ENCODE measurements at places on chromosomes 1 and 21.
A peak's percentile ranks its signal among the peaks of the same experiment; 100 is the strongest.

- no peak for DNase-seq
Observed at GRCh38 chr1:171961861-171962260, 120.6 kb downstream of the DNM3 start.

DNA sequence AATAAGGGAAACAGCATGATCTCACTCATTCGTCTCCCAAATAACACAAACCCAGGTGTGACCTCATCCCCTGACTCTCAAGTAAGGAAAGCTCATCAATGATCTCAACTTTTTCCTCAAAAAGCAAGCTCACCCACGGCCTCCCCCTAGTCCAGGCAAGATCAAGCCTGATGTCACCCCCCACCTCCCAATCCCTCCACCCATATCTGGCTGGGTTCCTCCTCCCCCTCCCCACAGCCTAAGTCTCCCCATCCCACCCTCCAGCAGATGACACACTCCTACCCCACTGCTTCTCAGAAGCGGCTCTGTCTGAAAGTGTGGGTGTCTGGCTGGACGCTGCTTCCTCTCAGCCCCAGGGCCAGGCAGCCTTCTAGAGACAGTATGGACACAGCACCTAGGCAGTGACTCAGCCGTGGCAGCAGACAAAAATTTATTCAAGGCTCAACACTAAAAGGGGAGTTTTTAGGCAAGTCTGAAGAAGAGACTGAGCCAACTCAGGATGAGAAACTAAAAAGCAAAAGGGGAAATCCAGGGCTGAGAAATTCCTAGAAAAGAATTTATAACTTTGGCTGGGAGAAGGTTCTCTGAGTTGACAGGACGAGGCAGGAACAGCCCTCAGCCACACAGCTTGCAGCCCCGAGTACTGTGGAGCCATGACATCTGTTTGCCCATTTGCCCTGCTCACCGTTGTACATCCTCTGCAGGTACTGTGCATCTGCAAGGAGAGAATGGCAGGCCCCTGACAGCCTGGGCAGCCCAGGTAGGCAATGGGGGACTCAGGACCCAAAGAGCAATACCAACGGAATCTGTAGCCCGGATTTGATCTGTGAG lies 81.6 kb upstream of the LRRC8D start:
- peak; percentile 39 for DNase-seq

- DNase-seq, result no peak
Observed at GRCh38 chr1:197567442-197567841, 207.8 kb downstream of the DENND1B start.

GRCh38 chr1:172960454-172961208 lies 90.1 kb downstream of the TNFSF18 start:
- DNase-seq, result no peak

DNA sequence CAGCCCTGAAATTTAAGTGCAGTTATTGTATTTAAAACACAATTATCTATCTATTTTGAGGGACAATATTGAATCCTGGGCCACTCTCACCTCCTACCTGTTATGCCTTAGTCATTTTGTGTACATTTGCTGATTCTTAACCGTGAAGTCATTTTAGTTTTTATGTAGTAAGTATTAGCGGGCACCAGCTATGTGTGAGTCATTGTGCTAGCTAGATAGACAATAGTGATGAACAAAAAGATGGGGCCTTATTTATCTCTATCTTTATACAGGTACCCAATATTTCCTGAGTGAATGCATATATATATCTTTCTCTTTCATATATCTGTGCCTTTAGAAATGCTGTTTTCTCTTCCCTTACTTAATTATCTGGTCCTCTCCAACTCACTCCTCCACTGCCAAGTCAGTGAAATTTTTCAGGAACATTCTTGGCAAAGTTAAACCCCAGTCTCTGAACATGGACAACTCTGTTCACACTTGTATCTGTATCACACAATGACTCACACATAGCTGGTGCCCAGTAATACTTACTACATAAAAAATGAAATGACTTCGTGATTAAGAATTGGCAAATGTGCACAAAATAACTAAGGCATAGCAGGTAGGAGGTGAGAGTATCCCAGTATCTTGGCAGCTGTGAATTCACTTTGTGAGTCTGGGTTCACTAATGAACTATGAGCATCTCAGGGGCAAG lies 166.0 kb upstream of the C8B start:
- DNase-seq, result no peak

- DNase-seq, result peak; percentile 30
Observed at GRCh38 chr1:43979528-43980254, 681 bp downstream of the B4GALT2 start.

- DNase-seq, result no peak
Observed at GRCh38 chr21:31641416-31641922, 18.0 kb upstream of the SOD1 start.

GRCh38 chr1:6180707-6181311 lies 688 bp upstream of the CHD5 start:
- peak; percentile 24 for DNase-seq

- no peak for DNase-seq
Observed at GRCh38 chr1:177170756-177171535, at the start of gene BRINP2. Gene BRINP2 (plus strand): TSS chr1:177170958. CDS start chr1:177229877, 58,919 bp downstream.

- no peak for DNase-seq
Observed at GRCh38 chr1:231778009-231778719, 151.6 kb downstream of the DISC1 start.

DNA sequence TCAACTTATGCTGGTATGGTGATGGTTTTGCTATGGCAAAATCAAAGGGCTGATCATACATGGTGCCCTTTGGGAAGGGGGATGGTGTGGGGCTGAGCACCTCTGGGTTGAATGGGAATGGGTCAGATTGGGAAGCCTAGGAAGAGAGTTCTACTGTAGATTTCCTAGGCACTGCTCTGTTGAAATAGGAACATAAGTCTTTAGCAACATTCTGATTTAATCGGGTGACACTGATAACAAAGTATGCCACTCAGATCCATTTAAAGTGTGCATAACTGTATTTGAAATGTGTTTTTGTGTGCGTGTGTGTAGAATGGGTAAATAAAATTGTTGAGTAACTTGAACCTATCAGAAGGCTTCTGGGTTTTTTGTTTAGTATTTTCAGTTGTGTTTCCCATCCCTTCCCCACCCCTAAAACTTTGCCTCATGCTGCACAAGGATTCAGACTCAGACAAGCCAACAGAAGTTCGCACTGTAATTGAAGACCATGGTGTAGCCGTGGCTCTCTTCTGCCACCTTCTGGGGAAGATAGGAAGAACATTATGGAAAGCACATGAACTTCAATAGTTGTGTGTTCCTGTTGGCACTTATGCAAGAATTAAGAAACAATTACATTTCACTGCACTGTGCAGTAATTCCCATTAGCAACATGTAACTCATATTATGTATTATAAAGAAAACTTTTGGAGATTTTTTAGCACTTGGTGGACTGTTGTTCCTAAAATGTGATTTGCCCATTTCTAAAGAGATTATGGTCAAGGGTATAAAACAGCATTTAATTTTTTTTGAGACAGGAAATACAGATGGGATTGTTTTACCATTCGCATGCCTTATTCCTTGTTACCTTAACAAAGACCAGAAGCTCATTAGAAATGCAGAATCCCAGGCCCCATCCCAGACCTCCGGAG lies 10.9 kb upstream of the C4BPB start:
- peak; percentile 50 for DNase-seq

- DNase-seq, result no peak
Observed at GRCh38 chr1:26169198-26169554, 413 bp upstream of the C1orf232 start.

- no peak for DNase-seq
Observed at GRCh38 chr1:58201492-58202106, 344.9 kb downstream of the OMA1 start.

- DNase-seq, result no peak
Observed at GRCh38 chr21:31650930-31651329, 8.6 kb upstream of the SOD1 start.

DNA sequence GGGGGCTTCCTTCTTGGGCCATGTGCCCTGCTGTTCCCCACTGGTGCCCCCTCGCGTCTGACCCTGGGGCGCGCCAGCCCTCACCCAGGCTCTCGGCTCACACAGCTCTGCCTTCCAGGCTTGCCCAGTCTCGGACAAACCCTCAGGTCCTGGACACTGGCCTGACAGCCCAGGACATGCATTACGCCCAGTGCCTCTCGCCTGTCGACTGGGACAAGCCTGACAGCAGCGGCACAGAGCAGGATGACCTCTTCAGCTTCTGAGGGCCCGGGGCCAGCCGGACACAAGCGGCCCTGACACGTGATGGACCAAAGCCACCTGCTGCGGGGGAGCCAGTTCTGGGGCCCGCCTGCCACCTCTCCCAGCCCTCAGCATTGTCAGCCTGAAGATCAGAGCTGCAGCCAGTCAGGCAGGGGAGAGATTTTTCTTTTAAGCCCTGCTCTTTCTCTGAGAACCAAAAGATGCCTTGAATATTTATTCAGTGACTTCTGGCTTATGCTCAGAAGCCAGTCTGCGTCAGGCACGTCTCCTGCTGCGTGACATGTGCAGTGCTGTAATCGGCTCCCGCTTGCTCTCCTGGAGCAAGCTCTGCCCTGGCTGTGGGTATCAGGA lies 23.4 kb downstream of the LDLRAP1 start:
- DNase-seq, result peak; percentile 71

DNA sequence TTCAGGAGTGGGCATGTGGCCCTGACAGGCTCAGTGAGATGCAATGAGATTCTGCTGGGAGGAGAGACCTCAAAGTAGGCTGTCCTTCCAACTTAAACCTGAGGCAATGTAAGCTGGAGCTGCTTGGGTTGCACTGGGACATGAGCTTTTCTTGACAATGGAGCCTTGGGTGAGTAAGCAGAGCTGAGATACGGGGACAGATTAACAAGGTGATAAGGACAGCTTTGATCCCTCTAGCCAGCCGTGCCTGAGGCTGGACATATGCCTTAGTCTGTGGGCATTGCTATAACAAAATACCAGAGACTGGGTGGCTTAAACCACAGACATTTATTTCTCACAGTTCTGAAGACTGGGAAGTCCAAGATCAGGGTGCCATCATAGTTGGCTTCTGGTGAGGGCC lies 18.3 kb upstream of the NGF start:
- DNase-seq, result no peak

GRCh38 chr21:39120876-39121599 lies 62.2 kb downstream of the PSMG1 start:
- DNase-seq, result no peak

- DNase-seq, result no peak
Observed at GRCh38 chr1:38452246-38452645, 405.7 kb upstream of the POU3F1 start.

- DNase-seq, result no peak
Observed at GRCh38 chr1:197976368-197976767, 59.2 kb downstream of the LHX9 start.

DNA sequence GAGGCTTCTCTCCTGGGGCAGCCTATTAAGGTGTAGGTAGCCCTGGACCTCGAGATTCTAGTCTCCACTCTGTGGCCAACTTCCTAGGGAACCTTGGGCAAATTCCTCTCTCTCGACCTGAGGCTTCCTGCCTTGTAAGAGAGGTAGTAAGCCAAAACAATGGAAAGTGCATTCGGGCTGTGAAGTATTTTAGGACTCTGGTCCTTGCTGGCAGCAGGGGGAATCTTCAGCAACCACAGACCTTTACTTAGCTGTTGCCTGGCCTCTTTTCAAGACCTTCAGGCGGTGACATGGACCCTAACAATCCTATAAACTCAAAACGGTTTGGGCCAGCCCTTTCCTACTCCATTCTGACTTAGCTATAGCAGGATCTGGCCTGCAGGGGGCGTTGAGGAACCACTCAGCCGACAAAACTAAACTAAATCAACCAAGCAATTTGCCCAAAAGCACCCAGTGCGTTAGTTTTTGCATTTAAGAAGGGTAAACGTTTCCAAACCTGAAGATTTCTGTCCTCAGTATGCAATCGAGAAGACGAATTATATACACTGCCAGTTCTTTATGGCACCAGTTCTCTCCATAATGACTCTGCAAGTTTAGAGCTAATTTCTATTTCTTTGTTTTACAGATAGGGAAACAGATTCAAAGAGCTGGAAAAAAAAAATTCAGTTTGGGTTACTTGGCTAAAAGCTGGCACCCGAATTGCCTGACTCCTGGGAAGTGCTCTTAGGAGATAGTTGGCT lies 10.9 kb upstream of the SESN2 start:
- peak; percentile 83 for DNase-seq

- DNase-seq, result peak; percentile 5
Observed at GRCh38 chr21:44423312-44423821, 31.9 kb upstream of the LRRC3 start.

DNA sequence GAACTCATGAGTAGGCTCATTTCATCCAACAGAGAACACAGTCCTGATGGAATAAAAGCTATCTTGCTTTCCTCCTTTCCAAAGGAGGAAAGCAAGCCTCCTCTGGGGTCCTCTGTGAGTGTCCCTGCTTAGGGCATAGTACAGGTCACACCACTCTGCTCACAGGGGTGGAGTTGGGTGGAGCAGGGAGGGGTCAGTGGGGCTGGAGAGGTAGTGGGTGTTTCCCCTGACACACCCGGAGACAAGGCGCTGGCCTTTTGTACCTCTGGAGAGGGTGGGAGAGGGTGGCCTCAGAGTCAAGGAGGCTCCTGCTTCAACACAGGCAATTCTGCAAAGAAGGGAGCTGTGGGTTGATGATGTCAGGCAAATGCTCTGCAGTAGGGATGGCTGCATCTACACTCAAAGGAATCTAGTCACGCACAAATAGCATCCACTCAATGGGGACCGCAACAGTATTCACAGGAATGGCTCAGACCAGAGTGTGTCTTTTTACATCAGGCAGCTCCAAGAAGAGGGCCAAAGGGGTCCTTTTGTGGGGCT lies 58.6 kb upstream of the PLXNA2 start:
- DNase-seq, result no peak

- no peak for DNase-seq
Observed at GRCh38 chr21:45416620-45417019, 11.7 kb downstream of the COL18A1 start.
